ENCODE measurements at places on chromosomes 5 and 9. TPM values are rescaled to one million over a fixed set of nuclear protein-coding genes. Genes with fewer than 3 reads are reported as not detected.

- no peak for DNase-seq
These were observed 252.1 kb downstream of the TRIM32 start for GRCh38 chr9:116939161-116939560.

- DNase-seq = peak; percentile 22
These were observed 4.6 kb upstream of the SLC9A3 start for GRCh38 chr5:528629-529511.

RIGI gene
- 4.5 TPM for total RNA-seq

CDC20B gene
- not detected for total RNA-seq
